ENCODE measurements at places on chromosomes 3 and 15.

GRCh38 chr3:131020122-131020693 is 6.4 kb downstream of the ASTE1 start:
- peak; percentile 90 for DNase-seq

GRCh38 chr15:78624651-78625590 is 4.1 kb upstream of the CHRNA3 start:
- no peak for DNase-seq

DNA sequence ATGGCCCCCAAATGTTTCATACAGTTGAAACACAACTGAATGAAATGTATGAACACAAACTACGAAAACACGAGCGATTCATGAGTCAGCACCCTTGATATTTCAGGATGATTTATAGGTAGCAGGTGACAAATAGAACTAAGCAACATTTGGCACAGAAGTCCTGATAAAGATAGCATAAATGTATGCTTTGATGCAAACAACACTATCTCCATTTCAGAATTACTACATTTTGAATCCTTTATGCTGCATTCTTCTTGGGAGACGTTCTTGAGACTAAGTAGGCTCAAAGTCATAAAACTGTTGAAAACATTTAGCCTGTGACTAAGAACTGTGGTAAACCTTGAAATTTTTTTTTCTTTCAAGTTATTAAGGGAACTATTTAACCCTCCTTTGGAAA is 200.3 kb upstream of the ICE2 start:
- DNase-seq: peak; percentile 4

DNA sequence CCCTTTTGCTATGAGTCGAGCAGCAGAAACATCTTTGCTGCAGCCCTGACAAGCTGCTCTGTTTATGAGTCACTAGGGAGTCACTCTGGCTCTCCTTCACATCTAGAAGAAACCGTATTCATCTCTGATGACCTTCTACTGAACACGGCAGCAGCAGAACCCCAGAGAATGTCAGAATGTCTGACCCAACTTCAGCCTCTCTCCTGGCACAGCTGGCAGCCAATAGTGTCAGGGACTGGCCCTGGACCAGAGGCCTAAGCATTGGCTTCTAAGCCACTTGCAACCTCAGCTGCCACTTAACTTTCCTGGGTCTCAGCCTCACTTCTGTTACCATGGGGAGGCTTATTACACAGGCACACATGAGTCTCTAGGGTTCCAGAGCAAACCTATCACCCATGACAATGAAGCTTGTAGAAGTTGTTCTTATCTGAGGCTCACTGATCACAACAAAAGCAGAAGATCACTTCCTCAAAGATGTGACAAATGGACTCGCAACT is 184.1 kb upstream of the TLE3 start:
- no peak for DNase-seq

DNA sequence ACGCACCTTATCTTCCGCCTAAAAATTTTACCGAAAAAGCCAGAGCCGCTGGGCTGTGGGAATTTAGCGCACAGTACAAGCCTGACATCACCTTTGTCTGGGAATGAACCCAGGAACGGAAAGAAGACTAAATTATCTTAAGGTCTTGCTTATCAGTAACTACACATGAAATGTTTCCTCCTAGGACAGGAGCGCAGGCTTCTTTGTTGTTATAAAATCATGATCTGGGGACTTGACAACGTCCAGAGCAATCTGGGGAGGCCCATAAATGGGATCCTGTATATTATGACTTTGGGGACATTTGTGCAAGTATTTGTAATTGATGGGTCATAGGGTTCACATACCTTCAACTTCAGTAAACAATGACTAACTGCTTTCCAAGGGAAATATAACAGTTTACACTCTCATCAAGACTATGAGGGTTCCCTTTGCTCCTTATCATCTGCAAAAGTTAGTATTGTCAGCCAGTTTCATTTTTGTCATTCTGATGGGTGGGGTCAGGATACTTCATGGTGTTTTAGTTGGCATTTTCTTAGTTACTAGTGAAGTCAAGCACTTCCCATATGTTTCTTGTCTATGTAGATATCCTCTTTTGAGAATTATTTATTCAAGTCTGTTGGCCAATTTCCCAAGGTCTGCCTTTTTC is 213.9 kb upstream of the PFN2 start:
- no peak for DNase-seq

- DNase-seq: no peak
These were observed 329.2 kb downstream of the ULK4 start for GRCh38 chr3:41632700-41633099.

GRCh38 chr3:185149591-185149990 is 3.3 kb downstream of the C3orf70 start:
- no peak for DNase-seq

DNA sequence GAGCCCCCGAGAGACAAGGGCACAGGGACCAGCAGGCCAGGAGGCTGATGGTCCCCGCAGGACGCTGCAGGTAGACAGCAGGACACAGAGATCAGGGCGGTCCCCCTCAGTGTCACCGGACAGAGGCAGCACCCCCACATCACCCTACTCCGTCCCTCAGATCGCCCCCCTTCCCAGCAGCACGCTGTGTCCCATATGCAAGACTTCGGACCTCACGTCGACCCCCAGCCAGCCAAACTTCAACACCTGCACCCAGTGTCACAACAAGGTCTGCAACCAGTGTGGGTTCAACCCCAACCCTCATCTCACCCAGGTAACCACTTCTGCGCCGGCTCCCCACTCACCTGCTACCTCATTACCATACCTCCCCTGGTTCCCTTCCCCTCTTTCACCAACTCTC is 49.1 kb upstream of the APEH start:
- DNase-seq: no peak

- DNase-seq: no peak
These were observed 286.1 kb upstream of the CTNNB1 start for GRCh38 chr3:40913192-40913591.

DNA sequence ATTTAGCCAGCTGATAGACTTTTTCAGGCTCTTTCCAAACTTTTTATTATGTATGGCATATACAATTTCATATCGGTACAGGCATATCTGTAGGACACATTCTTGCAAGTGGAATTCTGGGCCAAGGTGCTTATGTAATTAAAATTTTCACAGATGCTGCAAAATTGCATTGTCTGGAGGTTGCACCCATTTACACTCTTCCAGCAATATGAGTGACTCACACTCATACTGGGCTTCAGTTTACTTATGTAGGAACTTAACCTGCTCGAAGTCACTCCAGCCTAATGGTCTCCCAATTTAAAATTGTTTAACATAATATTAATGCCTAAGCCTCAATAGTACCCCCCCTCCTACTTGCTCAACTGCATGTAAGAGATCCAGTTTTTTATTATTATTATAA is 11.2 kb upstream of the SEC62 start:
- DNase-seq: no peak
